ENCODE measurements at places on chromosomes 13 and 19.

DNA sequence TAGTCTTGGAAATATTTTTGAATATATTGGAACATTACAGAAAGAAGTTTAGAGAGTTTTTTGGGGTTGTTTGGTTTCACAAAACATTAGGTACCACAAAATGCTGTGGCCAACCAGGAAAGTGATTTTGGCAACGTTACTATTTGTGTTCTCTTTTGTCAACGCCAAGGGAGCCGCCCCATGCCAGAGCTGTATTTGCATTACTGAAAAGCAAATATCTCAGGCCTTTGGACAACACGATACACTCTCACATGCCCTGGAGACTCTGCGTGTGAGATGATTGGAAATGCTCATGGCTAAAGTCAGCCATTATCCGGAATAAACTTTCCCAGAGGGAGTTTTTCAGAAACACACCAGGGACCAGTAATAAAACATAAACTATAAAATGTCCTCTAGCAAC, 324.6 kb downstream of the SHISA2 start:
- DNase-seq, result no peak

DNA sequence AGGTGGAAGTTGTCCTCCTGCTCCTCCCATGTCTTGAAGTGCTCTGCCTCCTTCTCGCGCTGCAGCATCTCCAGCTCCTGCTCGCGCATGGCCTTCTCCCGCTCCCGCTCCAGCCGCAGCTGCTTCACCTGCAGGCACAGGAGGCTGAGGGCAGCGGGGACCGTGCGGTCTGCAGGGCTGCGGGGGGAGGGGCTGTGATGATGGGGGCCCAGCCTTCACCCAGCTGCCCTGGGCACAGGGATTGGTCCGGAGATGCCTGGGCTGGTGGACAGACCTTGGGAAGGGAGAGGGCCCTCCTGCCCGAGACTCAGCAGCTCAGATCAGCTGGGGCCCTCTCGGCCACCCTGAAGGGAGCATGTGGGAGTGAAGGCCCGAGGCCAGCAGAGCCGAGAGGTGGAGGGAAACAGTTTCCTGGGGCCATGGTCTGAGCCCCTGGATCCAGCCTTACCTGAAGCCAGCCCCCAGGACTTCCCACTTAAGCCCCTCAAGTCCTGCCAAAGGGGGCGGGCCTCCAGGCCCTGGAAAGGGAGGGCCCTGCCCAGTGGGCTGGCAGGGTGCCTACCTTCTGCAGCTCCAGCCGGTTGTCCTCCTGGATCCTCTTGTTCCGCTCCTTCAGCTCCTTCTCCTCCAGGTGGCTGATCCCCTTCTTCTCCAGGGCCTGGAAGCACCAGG, 6.3 kb downstream of the CACTIN start:
- DNase-seq, result no peak

DNA sequence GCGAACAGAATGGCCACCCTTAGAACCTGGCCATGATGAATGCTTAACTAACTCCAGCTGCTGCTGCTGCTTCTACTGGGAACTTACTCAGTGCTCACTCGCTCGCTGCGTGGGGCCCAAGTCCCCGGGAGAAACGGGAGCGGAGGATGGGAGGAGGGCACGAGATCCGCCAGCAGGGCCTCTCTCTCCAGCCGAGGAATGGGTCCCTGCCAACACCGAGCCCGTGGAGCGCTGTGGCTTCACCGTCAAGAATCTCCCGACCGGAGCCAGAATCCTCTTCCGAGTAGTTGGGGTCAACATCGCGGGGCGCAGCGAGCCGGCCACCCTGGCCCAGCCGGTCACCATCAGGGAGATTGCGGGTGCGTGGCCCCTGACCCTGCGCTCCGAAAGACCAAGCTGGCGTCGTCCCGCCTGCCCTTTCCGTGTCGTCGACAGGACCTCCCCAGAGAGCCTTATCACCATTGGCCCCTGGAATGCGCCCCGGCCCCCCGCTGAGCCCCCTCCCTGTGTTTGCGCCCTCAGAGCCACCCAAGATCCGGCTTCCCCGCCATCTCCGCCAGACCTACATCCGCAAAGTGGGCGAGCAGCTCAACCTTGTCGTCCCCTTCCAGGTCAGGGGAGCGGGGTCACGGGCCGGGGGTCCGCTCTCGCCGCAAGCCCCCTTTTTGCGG, 17.8 kb upstream of the EMC10 start:
- DNase-seq, result no peak

GRCh38 chr19:16190198-16190597, 5.0 kb downstream of the FAM32A start:
- no peak for DNase-seq

- no peak for DNase-seq
Observed at GRCh38 chr13:30639671-30640070, 22.0 kb downstream of the USPL1 start.

DNA sequence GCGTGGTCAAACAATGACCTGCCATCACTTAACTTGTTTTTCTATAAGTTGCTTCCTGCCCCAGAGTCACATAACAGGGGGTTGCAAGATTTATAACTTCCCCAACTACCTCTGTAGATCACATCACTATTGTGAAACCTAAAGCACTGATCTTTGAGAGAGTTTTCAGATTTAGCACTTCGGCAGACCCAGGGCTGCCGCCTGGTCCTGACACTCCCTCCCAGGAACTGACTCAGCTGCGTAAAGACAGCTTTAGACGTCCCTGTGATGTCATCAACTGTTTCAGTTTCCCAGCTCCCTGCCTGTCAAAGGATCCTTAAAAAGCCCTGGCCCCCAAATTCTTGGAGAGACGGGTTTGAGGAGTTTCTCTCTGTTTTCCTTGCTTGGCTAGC, 33.3 kb downstream of the IGFL2 start:
- no peak for DNase-seq

GRCh38 chr13:88729605-88730004, 1058.4 kb downstream of the SLITRK5 start:
- DNase-seq, result no peak

GRCh38 chr13:24618011-24618955, 61.9 kb upstream of the ATP12A start:
- no peak for DNase-seq

GRCh38 chr13:91464336-91464735, 65.9 kb downstream of the GPC5 start:
- DNase-seq, result no peak

GRCh38 chr19:49946415-49946814, 14.6 kb downstream of the SIGLEC11 start:
- DNase-seq, result no peak

DNA sequence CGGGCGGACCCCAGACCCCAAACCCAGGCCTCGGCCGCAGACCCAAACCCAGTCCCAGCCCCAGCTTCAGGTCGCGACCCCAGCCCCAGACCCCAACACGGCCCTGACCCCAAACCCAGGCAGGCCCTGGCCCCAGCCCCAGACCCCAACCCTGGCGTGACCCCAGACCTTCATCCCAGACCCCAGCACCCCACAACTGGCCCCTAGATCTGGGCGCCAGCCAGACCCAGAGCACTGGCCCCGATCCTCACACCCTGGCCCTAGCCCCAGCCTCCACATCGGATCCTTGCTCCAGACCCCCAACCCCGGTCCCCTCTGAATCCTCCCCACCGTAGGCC, 7.5 kb downstream of the MBD3 start:
- no peak for DNase-seq

All from right forelimb (tissue), 1 donor.